ENCODE measurements at places on chromosomes 5 and 9.

- no peak for DNase-seq
These were observed 53.3 kb upstream of the SLIT3 start for GRCh38 chr5:169354263-169354662.

GRCh38 chr9:5854063-5854790 is 21.3 kb upstream of the ERMP1 start:
- peak; percentile 20 for DNase-seq

GRCh38 chr5:180990086-180990881 is 1.6 kb downstream of the BTNL3 start:
- no peak for DNase-seq

DNA sequence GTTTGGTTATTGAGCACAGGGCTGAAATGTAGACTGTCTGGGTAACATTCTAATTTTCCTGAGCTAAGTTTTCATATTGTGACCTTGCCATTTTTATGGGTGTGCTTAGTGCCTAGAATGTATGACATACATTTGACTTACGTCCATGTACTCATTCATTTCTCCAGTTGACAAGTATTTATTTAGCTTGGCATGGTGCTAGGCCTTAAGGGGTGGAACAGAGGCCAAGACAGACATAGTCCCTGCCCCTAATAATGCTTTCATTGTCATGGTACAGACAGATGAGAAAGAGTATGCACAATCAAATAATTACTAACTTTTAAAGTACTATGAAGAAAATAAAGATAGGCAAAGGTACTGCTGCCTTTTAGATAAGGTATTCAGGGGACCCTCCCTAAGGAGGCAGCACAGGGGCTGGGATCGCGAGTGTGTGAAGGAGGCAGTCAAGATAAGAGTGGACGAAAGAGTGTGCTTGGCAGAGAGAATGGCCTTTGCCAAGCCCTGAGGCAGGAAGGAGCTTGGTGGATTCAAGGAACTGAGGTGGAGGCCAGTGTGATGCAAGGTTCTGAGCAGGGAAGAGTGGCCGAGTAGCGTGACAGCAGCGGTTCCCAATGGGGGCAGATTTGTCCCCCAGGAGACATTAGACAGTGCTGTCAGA is 128.0 kb downstream of the PIP5K1B start:
- no peak for DNase-seq

DNA sequence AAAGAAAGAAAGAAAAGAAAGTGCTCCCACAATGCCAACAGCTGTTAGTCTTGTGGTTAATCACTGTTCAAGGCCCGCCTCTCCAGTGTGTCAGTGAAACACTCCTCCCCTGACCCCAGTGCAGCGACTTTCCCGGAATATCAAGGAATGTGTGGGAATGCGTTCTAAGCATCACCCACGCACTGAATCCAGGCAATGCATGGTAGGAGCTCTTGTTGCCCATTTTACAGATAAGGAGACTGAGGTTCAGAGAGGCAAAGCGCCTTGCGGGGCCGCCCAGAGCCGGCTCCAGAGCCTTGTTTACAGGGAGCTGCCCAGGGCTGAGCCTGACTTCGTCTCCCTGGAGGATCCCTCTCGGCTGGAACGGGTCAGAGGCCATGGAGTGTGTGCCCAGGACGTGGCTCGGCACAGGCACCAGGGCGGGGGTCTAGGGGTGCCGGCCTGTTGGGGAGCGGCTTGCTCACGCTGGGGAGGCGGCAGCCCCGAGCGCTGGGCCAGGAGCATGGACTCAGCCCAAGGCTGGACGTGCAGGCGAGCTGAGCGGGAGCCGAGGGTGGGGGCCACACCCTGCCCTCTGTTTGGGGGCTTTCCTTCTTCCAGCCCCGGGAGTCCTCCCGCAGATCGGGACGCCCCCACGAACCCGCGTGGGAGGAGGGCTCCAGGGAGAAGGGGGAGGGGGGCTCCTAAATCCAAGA is 823 bp downstream of the ST6GALNAC6 start:
- no peak for DNase-seq

- DNase-seq = no peak
These were observed 334.7 kb downstream of the MARCHF11 start for GRCh38 chr5:15844871-15845270.

- DNase-seq = peak; percentile 12
These were observed 626 bp upstream of the FST start for GRCh38 chr5:53479590-53480415.

- no peak for DNase-seq
These were observed 369.5 kb downstream of the NTRK2 start for GRCh38 chr9:85038824-85039608.

- DNase-seq = peak; percentile 11
These were observed 51.7 kb upstream of the TUT7 start for GRCh38 chr9:86405926-86406325.

Data from activated T-cell treated with anti-CD3 and anti-CD28 coated beads for 48 hours (primary cell).